ENCODE measurements at places on chromosomes 16 and 17.

- no peak for DNase-seq
Measured at GRCh38 chr16:75343941-75344340, 89.4 kb downstream of the CFDP1 start.

DNA sequence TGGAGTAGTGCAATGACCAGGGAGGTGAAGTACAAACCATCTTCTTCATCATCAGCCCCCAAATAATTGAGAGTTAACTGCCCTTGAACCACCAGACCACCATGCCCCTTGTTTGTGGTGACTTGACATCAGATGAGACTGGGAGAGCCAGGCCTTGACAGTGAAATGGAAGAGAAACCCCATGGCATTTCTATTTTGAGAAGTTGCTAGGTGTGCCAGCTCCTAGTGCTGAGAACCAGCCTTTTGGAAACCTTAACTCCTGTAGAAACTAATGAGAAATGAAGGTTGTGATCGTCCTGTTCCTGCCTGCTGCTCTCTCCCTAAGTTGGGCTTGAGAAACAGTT, 2.8 kb downstream of the TMEM94 start:
- DNase-seq = no peak

DNA sequence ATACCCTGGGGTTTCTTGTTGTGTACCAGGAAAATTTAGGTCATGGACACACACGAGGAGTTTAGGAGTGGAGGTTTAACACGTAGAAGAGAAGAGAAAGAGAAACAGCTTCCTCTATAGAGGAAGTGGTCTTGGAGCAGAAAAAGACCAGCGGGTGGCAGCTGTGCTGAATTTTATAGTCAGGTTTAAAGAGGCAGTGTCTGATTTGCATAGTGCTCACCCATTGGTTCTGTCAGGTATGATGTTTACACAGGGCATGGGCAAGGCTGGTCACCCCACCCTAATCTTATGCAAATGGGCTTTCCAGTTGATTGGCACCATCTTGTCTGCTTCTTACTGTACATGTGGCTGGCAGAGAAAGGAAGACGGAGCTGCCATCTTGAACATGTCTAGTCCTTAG, 309.0 kb downstream of the CDH13 start:
- no peak for DNase-seq

DNA sequence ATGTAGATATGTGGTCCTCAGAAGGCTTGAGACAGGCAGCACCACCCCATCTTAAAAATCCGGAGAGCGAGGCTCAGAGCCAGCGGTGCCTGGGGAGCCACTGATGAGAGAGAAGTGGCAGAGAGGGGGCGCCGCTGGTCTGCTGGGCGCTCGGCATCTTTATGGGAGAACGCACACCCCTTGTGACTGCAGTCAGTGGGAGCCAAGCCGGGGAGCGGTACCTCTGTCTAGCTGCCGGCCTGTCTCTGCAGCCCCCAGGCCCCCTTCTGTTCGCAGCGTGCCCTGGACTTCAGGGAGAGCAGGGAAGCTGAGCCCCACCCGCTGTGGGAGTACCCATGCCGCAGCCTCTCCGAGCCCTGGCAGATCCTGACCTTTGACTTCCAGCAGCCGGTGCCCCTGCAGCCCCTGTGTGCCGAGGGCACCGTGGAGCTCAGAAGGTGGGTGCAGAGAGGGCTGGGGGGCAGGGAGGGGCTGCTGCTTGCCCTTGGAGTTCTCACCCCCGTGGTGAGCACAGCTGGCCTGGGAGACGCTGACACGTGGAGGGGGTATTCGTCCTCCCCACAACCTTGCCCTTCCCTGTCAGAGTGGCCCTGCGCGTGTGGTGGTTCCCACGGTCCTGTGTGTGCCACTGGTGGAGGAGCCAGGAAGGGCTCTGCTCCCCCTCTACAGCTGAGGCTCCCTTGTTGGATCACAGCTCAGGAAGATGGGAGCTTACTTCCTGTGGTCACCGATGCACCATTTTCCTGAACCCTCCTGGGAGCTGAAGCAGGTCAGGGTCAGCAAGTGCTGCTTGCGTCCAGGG, 44.8 kb downstream of the PRMT7 start:
- no peak for DNase-seq

GRCh38 chr16:19295393-19295792, 9.9 kb downstream of the CLEC19A start:
- no peak for DNase-seq

GRCh38 chr17:70153210-70153609, 16.1 kb upstream of the KCNJ2 start:
- DNase-seq = no peak

DNA sequence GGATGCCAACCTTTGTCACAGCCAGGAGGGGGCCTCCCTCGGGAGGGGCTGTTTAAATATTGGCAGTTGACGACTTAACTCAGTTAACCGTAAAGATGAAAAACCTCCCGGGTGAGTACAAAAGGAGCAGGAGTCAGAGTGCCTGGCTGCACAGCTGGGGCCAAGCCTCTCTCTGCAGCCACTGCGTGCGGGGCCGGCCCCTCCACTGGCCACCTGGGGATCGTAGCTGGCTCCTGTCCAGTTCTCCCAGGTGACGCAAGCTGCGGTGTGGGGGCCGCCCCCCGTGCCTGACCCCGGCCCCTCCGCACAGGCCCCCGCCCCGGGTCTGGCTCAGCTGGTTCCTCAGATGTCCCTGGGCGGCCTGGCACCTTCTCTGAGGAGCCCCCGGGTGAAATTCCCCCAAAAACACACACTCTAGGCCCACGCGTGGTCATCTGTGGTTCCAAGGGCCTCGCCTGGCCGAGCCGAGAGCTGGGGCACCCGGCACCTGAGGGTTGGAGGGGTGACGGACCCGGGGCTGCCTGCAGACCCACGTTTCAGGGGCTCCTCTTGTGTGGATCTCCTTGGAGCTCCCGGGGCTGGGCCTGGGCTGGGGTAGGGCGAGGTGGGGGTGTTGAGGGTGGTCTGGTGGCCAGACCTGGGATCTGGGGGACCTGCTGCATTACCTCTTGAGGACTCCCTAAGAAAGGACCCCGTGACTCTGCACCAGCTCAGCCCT, 7.4 kb upstream of the CACNA1H start:
- no peak for DNase-seq

DNA sequence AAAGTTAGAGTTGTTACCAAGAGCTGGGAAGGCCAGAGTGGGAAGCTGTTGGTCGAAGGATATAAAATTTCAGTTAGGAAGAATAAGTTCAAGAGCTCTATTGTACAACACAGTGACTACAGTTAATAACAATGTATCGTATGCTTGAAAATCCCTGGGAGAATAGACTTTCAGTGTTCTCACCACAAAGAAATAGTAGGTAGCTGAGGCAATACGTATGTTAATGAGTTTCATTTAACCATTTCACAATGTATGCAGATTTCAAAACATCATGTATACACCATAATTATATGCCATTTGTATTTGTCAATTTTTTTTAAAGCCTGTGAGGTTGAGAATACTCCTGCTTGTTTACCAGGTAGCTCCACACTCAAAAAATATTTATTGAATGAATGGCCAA, 41.5 kb upstream of the MYOCD start:
- no peak for DNase-seq

GRCh38 chr16:64910356-64910755, 211.5 kb downstream of the CDH11 start:
- no peak for DNase-seq

DNA sequence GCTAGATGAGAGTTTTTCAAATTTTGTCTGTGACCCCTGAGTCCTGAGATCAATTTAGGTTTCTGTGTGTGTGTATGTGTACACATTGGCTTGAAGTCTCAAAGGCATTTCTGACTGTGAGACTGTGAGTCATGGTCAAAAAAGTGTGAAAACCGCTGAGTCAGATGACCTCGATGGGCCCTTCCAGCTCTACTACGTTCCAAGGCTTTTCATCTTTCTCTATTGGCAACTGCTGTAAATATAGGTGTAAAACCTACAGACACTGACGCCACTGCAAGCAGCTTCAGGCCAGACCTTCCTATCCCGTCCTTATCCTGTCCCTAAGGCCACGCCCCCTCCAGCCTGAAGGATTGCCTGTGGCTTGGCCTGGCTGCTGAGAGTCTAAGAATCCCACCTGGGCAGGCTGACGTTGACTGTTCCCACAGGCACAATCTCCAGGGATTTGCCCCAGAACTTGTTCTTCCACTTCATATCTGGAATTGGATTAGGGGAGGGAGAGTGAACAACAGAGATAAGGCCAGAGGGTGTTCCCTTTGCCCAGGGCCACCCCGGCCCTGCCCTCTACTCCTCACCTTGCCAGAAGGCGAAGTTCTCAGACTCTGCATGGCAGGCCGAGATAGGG, 11.3 kb downstream of the OSBPL7 start:
- no peak for DNase-seq

GRCh38 chr16:55466209-55466608, 12.8 kb upstream of the MMP2 start:
- DNase-seq = no peak

DNA sequence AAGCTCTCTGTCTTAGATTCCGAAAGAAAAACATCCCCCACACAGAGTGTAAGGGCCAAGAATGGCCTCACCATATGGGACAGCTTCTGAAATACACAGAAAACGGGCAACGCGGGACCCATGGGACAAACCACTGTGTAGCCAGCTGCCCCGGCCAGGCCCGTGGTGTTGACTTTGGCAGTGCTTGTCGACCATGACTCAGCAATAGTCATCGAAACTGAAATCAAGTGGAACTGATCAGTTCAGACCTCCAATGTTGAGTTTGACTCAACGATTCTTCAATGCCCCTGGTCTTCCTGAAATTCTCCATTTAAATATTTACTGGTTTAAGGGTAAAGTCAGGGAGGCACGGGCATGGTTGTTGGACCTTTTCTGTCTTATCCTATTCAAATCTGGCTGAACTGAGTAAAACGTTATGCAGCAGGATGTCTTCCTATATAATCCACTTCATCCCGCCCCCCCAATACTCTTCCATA, 27.5 kb downstream of the ZFHX3 start:
- no peak for DNase-seq

DNA sequence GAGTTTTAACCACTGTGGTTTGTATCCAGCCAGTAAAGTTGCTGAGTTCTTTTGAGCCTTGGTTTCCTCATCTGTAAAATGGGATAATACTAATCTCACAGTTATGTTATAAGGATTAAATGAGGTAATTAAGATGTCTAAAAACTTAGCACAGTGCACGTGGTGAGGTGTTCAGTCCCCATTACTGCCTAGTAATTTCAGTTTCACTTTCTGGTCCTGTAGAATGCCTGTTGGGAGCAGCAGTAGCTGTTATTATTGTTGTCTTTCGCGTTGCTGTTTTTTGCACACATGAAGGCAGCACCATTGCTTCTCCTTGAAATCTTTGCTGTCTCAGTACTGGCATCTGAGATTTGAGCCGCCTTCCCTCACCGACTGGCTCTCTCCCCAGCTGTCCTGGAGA, 182.4 kb downstream of the DNAH9 start:
- no peak for DNase-seq

- DNase-seq = no peak
Measured at GRCh38 chr16:87598431-87598830, 3.9 kb upstream of the JPH3 start.

DNA sequence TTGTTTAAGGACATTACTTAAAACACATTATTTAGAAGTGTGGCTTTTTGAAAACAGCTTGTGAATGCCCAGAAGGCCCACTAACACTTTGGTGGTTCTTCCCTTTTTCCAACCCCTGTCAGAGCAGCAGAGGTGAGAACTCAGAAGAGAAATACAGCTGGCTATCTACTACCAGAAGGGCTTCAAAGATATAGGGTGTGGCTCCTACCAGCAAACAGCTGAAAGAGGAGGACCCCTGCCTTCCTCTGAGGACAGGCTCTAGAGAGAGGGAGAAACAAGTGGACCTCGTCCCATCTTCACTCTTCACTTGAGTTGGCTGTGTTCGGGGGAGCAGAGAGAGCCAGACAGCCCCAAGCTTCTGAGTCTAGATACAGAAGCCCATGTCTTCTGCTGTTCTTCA, 6.9 kb upstream of the RAPGEFL1 start:
- no peak for DNase-seq

All from activated CD8-positive, alpha-beta memory T cell treated with anti-CD3 and anti-CD28 coated beads for 48 hours (primary cell).